ENCODE measurements at places on chromosomes 3 and 15.

DNA sequence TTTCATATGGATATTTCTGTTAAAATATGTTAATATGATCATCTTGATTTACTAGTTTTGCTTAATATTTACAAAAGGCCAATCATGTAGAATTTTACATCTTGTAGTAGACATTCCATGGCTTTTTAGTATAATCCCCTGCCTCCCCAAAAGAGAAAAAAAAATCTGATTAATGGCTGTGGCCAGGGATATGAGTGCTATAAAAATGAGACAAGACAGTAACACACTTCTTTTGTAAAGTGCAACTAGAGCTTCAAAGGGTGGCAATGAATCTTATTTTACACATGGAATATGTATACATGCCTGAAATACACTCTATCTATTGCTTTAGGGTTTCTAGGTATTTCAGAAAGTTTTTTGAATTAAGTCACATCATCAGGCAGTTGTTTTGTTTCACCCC, 112.2 kb upstream of the NANOGP8 start:
- DNase-seq: no peak

DNA sequence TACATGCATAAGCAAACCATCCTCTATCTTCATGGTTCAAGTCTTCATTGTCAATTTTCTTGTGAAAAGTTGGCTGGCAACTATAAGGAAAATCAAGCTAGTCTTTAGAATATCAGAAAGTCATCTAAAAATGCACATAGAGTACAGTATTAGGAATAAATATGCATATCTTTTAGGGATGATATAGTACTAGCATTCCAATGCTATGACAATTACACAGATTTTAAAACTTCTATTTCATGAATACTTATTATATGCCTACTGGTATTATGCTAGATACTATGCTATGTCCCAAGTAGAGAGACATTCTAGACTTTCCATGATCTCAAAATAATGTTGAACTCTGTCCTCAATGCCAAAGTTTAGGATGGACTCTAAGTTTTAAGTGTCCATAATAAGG, 81.3 kb upstream of the NAALADL2 start:
- no peak for DNase-seq

- DNase-seq: no peak
Observed at GRCh38 chr3:110494093-110494490, 577.5 kb upstream of the NECTIN3 start.

- DNase-seq: no peak
Observed at GRCh38 chr3:71528816-71529215, 54.7 kb downstream of the FOXP1 start.

GRCh38 chr3:9791790-9792404, 376 bp downstream of the TADA3 start:
- no peak for DNase-seq

DNA sequence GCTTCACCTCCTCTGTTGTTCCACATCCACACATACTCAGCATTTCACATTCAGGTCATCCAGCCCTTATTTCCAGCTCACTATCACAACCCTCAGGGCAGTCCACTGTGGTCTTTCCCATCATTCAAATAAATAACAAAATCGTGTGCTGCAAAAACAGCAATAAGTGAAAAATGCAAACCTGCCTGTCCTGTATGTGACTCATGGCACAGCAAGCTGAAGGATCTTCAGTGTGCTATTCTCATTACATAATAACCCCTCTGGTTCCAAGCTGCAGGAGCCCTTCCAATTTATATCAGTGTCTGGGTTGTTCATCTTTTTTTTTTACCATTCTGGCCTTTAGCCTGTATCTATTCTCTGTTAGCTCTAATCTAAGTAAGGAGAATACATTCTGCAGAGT, 185.3 kb upstream of the UBE2E2 start:
- no peak for DNase-seq

DNA sequence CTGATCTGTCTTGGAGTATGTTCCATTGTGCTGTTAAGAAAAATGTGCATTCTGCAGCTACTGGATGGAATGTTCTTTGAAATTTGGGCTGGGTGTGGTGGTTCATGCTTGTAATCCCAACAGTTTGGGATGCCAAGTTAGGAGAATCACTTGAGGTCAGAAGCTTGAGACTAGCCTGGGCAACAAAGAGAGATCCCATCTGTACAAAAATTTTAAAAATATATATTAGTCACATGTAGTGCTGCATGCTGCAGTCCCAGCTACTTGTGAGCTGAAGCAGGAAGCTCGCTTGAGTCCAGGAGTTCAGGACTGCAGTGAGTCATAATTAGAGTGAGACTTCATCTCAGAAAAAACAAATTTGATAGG, 62.8 kb upstream of the PLSCR4 start:
- no peak for DNase-seq

Measured in activated CD4-positive, alpha-beta T cell treated with anti-CD3 and anti-CD28 coated beads for 24 hours (primary cell).